ENCODE measurements at places on chromosomes 3 and 15.

GRCh38 chr3:46337911-46338310, 16.0 kb upstream of the CCR2 start:
- DNase-seq, result no peak

- no peak for DNase-seq
These were observed 105.6 kb downstream of the ARNT2 start for GRCh38 chr15:80509800-80510199.

DNA sequence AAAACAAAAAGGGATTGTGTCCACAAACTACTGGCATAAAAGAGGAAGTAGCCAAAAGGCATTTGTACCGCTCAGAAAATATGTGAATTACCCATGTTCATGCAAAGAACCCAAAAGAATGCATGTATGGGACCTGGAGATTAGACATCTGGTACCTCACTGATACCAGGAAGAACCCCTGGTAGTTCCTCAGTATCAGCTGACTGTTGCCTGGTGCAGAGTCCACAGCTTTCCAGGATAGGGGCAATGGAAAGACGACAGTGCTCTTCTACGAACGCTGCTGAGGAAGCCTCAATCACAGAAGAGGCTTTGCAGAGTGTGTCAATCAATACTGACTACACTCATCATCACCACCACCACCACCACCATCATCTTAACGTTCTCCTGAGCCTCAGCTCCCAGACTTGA, 63.3 kb downstream of the ATP8B4 start:
- DNase-seq, result no peak

GRCh38 chr3:28587723-28588122, 239.1 kb upstream of the AZI2 start:
- DNase-seq, result no peak

DNA sequence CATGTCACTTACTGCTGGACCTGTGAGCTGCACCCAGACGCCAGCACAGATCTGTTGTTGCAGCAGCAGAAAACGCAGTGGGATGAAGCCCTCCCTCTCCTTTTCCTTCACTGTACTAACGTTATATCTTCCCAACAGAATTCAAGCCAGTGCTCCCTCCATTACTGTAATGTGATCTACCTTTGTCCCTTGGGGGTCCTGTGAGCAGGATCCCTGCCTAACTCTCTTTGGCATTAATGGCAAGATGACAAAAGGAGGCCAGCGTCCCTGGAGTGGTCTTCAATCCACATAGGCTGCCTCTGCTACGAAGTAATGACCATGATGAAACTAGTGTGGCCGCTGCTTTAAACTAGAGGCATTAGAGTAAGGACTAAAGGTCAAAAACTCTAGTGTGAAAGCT, 69.3 kb upstream of the SOX14 start:
- DNase-seq, result no peak

GRCh38 chr3:22659651-22660475, 543.3 kb upstream of the UBE2E2 start:
- no peak for DNase-seq

DNA sequence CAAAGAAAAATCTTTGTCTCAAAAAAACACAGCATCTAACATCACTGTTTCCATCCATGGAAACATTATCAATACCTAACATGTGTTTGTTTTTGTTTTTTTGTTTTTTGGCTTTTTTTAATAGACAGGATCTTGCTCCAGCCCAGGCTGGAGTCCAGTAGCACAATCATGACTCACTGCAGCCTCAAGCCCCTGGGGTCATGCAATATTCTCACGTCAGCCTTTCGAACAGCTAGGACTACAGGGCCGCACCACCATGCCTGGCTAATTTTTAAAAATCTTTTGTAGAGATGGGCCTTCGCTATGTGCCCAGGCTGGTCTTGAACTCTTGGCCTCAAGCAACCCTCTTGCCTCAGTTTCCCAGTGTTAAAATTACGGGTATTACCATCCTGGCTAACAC, 52.8 kb downstream of the RAF1 start:
- no peak for DNase-seq

DNA sequence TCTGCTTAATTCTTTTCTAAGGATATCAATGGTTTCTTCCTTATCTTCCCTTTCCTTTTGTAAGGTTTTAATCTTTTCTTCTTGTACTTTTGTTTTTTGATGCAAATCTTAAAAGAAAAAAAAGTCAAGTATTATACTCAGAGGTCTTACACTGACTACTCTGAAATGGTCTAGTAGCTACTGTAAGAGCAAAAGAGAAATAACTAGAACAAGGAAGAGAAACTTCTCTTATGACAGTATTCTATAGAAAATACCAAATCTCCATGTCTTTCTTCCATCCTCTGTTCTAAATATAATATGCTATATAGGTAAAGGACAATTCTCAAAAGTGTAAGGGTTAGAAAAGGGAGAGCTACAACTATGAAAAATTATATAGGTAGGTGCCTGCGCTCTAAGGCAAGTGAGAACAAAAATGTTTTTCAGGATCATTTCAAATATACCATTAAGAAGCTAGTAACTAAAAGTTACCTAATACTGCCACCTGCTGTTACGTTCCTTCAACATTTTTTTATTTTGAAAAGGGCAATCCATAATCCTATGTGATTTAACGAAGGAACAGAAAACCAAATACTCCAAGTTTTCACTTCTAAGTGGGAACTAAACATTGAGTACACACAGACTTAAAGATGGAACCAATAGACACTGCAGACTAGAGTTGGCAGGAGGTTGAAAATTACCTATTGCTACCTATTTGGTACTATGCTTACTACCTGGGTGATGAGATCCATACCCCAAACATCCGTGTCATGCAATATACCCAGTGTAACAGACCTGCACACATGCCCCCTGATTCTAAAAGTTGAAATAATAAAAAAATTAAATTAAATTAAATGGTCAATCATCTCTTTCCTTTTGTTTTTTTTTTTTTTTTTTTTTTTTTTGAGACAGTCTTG, 36.7 kb downstream of the CIP2A start:
- DNase-seq, result no peak

- no peak for DNase-seq
These were observed 1.6 kb upstream of the GBE1 start for GRCh38 chr3:81763001-81763400.

DNA sequence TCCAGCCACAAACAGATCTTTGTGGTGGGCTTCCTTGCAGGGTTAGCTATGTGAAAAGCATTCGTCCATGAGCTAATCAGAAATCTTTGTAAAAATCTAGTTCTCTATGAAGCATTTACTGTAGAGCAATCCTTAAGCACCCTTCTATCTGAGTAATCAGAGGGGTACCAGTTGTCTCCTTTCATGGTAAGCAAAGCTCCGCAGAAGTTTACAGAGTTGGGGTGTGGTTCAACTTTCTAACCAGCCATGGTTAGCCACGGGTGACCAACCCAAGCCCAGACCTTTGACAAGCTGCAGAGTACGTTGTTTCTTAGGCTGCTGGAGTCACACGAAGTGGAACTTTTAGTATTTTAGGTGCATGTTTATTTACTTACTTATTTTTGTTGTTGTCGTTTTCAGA, 77.4 kb downstream of the FLNB start:
- DNase-seq, result no peak

- DNase-seq, result no peak
These were observed 267.5 kb downstream of the VGLL3 start for GRCh38 chr3:86723433-86723832.

DNA sequence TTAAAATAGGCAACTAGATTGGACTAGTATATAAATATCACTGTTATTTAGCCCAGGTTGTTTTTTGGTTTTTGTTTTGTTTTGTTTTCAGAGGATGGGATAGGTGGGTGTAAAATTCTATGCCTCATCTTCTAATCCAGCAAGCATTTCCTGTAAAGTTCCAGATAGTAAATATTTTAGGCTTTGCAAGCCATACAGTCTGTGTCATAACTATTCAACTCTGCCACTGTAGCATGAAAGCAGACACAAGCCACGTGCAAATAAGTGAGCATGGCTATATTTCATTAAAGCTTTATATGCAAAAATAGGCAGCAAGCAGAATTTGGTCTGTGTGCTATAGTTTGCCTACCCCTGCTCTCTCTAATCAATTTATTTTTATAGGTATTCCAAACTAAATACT, 657.3 kb upstream of the TGFBR2 start:
- no peak for DNase-seq

GRCh38 chr3:46612324-46612723, at the start of gene FAM240A:
Gene FAM240A, plus strand, starts transcription at chr3:46612525. Its CDS starts 159 bp downstream, at chr3:46612684.
- DNase-seq, result no peak

GRCh38 chr3:48422272-48422671, 7.6 kb downstream of the PLXNB1 start:
- DNase-seq, result no peak

- no peak for DNase-seq
These were observed 66.2 kb downstream of the SAMMSON start for GRCh38 chr3:70065696-70066253.

DNA sequence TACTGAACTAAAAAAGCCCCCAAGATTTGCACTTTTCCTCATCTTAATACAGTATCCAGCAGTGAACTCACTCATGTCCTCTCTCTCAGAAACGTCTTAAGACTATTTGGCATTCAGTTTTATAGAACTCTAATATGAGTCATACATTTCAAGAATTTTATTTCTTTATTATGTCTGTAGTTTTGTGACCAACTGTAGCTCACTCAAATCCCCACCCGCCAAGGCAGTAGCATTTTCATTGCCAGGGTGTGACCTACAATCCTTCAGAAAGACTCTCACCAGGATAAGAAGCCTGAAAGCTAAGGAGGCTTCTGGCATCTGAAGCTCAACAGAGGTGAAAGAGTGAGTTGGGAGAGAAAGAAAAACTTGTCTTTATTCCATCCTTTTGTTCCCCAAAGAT, 537.1 kb downstream of the RSL24D1 start:
- DNase-seq, result no peak

DNA sequence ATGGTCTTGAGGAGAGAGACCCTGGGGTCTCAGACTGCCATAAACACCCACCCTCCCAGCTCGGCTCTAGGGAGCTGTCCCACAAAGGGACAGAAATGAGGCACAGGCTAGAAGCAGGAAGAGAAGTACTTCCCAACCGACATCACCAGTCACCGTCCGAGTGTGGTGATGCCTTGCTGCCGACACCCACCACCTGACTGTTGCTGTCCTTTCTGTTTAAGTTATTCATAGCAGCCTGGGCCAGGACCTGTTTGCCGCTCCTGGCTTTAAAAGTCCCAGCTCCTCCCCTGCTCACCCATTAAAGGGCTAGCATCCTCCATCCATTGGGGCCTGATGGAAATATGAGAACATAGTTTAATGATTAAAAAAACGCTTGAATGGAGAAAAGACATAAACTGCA, 13.2 kb upstream of the SPG11 start:
- peak; percentile 65 for DNase-seq

GRCh38 chr15:89810837-89811236, 3.8 kb downstream of the ANPEP start:
- no peak for DNase-seq

DNA sequence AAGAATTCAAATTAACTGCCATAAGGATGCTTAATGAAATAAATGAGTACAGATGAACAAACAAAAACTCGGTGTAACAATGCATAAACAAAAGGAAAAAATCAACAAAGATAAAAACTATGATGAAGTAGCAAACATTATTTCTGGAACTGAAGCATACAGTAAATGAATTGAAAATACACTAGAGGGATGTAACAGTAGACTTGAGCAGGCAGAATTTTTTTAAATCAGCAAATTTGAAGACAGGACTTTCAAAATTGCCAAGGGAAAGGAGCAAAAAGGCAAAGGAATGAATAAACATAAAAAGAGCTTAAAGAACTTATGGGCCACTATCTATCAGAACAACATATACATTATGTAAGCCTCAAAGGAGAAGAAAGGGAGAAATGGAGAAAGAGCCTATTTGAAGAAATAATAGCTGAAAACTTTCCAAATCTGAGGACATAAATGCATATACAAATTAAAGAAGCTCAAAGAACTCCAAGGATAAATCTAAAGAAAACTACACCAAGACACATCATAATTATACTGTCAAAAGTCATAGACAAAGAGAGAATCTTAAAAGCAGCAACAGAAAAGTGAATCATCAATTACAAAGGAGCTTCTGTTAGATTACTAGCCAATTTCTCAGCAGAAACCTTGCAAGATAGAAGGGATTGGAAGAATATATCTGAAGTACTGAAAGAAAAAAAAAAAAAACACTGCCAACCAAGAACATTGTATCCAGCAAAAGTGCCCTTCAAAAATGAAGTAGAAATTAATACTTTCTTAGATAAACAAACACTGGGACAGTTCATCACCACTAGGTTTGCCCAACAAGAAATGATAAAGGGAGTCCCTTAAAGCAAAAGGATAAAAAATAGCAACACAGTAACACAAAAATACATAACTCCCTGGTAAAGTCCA, 15.5 kb downstream of the TOP2B start:
- no peak for DNase-seq

DNA sequence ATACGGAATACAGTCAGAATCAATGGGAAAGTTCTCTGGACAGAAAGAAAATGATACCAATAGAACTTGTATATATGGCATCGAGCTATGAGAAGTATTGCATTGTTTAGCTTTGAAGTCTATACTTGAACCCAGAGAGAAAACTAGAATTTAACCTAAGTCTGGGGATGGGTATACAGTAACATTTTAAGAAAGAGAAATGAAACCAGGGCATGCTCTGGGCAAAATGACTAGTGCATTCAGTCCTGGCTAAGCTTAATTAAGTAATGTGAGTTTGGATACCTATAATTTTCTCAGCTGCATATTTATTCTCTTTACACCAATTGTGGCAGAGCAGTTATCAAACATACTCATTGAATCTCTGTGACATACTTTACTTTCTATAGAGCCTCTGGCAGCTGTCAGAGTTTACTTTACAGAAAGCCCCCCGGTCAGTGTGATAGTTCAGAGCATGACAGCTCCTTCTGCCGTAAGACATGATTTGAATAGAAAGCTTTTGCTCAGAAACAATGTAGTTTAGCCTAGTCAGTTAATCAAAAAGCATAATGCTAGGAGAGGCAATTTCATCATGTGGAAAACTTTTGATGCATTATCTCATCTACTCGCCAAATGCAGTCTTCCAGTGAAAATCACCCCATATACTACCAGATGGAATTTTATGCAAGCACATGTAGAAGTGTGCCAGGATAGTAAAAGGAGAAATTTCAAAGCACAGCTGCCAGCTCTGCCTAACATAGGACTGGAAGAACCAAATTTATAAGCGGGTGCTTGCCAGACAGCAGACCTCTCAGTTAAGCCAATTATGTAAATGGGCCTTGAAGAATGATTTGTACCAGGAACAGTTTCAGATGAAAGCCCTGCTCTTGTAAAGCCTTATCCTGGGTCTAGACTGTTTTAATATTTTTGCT, 40.7 kb downstream of the OXSM start:
- DNase-seq, result no peak

- no peak for DNase-seq
These were observed 12.8 kb downstream of the AHSG start for GRCh38 chr3:186625600-186626042.

GRCh38 chr3:193564012-193564411, 9.3 kb upstream of the ATP13A4 start:
- peak; percentile 24 for DNase-seq

- DNase-seq, result no peak
These were observed 14.4 kb downstream of the PLA2G4F start for GRCh38 chr15:42141795-42142667.

- no peak for DNase-seq
These were observed 1.6 kb downstream of the FBN1 start for GRCh38 chr15:48643776-48644466.

- no peak for DNase-seq
These were observed 25.1 kb downstream of the SLC6A11 start for GRCh38 chr3:10841100-10841499.

GRCh38 chr3:197901626-197902025, 48.4 kb upstream of the RPL35A start:
- DNase-seq, result no peak

Data from stimulated activated CD8-positive, alpha-beta memory T cell treated with anti-CD3 and anti-CD28 coated beads, Interleukin-4, amount 100 ng/mL, for 48 hours (primary cell).